ENCODE measurements at places on chromosomes 1 and 21. TPM values are rescaled to one million over a fixed set of nuclear protein-coding genes. Genes with fewer than 3 reads are reported as not detected.

- H3K4me3 ChIP-seq = no peak overlapping the region
- no peak for DNase-seq
- no peaks in the 10 kb centered on the region for H3K27me3 ChIP-seq
- H3K27ac ChIP-seq = no peak overlapping the region
- no peaks in the 10 kb centered on the region for H3K36me3 ChIP-seq
Measured at GRCh38 chr1:199290186-199290585, 651.3 kb downstream of the PTPRC start.

- no peak overlapping the region for H3K27ac ChIP-seq
- H3K36me3 ChIP-seq = no peaks in the 10 kb centered on the region
- no peaks in the 10 kb centered on the region for H3K27me3 ChIP-seq
- no peak for DNase-seq
Measured at GRCh38 chr1:42971841-42972291, 13.2 kb upstream of the SLC2A1 start.

DNA sequence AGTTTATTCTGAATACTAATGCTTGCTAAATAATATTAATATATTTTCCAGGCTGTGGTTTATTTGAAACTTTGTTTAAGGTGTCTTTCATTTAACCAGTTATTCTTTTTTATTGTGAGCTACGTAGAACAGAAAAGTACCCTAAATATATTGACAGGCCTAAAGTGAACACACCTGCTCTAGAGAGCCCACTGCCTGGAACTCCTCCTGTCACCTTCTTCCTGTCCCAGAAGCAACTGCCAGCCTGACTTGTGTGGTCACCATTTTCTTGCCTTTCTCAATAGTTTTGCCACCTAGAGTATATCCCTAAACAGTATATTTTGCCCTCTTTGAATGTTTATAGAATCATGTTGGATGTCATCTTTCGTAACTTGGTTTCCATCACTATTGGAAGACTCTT, 48.5 kb downstream of the SCCPDH start:
- DNase-seq = no peak
- H3K4me1 ChIP-seq = no peaks in the 10 kb centered on the region
- no peaks in the 10 kb centered on the region for H3K27me3 ChIP-seq
- H3K36me3 ChIP-seq = no peaks in the 10 kb centered on the region
- H3K4me3 ChIP-seq = no peak overlapping the region

The SDF4 gene
- 139 TPM for total RNA-seq

The COL8A2 gene
- total RNA-seq = 0.20 TPM
